GM12892 (cell line): ENCODE measurements at places on chromosomes 12 and 14.

- no peak for DNase-seq
Measured at GRCh38 chr14:74491956-74492775, 939 bp downstream of the NPC2 start.

DNA sequence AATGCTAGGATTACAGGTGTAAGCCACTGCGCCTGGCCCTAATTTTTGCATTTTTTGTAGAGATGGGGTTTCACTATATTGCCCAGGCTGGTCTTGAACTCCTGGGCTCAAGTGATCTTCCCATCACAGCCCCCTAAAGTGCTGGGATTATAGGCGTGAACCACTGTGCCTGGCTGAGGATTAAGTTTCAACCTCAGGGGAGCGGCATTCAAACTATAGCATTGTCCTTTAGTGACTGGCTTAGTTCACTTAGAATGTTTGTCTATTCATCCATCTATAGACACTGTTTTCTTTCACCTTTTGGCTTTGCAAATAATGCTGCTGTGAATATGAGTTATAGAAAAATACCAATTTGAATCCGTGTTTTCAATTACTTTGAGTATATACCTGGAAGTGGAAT, 25.2 kb downstream of the PTPN11 start:
- no peak for DNase-seq

- no peak for DNase-seq
Measured at GRCh38 chr12:39505554-39505953, 62.6 kb upstream of the KIF21A start.

DNA sequence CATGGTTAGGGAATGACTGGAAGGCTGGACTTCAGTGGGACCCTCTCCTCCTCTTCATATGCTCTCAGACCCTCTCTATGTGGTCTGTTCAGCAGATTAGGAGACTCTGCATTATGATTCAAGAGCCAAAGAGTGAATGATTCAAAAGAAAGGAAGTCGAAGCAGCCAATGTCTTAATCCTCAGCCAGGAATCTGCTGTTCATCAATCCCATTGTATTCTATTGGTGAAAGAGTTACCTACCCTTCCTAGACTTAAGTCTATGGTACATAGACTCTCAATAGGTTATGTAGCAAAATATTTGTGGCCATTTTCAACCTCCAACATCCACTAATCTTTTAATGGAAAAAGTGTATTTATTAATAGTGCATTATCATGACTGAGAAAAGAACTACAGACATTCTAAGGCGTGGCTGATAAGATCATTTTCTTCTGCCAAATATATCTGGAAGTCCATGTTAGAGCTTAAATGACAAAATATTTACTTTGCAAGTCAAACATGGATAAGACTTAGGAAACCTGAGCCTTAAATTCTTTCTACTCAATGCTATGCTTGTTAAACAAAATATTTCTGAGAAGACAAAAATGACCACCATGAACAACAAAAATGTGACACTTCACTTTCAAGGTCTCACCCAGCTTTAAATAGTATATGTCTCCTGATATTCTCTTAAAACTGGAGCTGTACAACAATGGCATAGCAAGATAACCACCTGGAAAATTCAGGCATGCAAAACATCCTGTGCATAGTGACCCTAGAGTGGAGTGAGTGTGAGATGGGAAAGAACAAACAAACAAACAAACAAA, 1100.6 kb downstream of the GALC start:
- no peak for DNase-seq

DNA sequence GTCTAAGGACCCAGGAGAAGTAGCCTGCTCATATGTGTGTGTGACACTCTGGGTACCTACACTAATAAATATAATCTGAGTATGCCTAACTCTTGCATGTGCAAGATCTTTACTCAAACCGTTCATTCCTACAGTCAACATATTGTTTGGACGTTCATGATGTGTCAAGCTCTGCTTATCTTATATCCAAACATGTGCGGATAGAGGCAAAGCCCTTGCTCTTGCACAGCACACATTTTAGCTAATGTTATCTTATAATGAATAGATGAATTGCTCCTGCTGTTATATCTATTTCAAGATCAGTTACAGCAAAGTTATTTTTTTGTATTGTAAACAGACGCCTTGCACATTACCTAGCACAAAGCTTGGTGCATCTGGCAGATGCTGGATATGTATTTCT, 228.4 kb upstream of the FLRT2 start:
- no peak for DNase-seq

DNA sequence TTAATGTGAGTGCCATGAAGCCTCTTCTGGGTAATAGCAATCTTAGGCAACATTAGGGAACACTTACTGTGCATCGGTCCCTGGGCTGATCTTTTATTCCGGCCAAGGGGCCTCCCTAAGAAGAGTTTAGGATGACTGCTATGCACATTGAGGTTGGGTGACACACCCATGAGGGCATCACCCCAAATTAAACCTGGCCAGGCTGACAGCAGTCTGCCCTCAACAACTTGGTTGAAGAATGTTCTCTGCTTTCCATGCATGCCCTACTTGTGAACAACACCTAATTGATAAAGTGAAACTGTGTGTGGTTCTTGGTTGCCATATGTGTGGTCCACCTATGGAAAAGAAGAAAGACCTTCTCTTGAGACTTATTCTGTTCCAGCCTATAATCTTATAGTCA, 1098.0 kb downstream of the BCL11B start:
- DNase-seq = no peak

DNA sequence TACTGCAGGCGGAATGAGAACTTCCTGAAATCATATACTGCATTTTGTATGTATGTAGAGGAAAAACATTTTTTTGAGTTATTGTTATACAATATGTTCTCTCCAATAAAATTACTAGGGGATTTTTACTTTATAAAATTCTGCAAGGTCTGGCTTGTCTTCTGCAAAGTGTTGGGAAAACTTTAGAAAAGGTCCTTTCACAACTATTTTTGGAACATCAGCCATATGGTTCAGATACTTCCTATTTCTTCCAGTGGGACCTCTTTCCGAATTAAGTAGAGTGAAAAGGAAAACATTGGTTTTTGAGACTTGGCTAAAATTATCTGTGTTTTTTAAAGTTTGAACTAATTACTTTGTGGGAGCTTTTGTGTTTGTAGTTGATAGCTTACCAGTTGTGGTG, 52.7 kb downstream of the DAAM1 start:
- DNase-seq = no peak

DNA sequence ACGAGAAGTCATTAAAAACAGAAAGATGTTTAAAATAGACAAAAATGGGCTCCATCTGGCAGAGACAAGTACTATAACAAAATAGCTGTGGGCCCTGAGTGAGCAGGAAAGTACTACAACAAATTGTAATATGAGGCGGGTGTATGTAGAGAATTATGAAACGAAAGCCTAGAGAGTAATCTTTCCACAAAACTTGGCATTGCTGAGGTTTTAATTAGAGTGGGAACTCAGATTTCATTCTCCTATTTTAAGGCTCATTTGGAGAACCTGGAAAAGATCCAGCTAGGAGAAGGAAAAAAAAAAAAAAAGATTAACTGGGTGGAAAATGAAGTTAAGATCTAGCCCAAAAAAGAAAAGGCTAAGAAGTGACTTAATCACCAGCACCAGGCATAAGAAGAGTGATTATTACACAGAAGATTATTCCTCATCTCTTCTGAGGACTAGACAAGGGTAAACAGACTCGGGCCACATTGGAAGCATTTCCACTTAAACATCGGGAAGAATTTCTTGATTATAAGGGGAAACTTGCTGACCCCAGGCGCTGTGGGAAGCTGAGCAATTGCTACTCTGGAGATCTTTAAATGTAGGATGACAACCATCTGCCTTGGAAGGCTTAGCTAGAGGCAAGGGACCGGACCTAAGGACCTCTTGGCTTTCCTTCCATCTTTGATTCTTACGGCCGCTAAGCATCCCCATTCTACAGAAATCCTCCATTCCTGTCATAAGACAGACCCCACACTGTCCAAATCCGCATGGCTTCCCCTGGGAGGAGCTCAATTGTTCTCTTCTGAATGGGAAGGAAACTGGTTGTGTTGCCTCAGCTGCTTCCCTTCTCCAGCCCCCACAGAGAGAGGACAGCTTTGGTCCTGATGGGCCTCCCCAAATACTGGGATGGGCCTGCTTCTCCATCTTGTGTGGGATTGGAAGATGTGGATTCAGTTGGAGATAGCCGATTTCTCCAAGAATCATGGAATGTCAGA, 40.6 kb downstream of the IGF1 start:
- no peak for DNase-seq

DNA sequence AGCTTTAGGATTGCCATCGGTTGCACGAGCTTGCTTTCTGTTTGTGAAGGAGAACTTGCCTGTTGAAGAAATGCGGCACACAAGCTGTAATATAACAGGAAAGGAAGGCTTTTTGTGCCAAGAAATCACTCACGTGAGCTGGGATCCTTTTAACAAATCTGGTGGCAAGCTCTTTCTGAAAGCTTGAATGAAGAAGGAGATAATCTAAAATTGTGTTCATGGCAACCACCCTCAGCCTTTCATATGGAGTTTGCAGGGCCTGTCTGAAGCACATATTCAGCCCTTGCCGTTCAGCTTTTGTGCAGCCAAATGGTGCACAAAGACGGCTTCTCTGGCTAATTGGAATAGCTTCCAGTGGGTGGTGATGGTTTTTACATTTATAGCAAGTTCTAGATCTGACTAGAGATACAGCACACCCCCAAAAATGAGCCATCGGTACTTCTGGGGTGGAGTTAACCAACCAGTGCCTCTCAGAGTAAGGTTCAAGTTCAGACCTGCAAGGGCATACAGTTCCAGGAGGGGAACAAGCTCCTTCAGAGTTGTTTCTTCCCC, 107.4 kb downstream of the AEBP2 start:
- no peak for DNase-seq

- DNase-seq = no peak
Measured at GRCh38 chr12:13851828-13852227, 129.6 kb downstream of the GRIN2B start.

DNA sequence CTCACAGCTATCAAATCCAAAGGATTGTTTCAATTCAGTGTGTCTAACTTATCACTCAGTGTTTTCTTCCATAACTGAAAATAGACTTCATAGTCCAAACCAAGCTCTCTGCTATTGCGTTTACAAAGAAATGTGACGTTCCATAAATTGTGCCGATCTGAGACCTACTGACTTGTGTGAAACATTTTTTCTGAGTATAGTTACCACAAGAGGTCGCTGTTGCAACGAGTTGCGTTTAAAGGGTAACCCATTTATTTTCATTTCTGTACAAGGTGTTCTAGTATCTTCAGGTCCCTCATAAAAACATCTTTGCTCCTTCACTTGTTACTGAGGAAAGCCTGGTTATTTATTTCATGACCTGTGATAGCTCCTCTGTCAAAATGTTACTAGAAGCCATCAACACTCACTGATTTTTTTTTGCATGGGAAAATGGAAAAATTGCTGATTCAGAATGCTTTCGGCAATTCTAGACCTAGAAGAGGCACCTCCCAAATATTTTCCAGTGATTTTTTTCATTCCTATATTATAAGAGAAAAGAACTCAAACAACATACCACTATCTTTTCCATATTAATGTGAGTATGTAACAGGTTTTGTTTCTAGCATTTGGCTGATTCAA, 60.9 kb upstream of the OR4E1 start:
- DNase-seq = no peak

DNA sequence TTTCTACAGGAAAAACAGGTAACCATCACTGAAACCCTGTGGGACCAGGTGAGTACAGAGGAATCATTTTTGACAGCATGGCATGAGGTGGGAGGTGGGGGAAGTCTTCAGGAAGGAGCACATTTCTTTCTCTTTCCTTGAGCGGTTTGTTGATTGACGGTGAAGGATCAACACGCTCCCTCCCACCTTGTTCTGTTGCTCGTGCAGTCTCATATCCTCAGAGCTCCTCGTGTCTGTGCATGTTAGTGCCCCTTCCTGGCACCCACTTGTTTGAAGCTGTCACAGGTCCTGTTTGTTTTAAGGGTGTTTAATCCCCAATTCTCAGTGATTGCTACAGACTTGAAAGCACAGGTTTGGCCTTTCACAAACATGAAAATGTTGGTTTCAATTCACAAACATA, 4.4 kb downstream of the C12orf54 start:
- no peak for DNase-seq
